ENCODE measurements at places on chromosomes 16 and 17.

DNA sequence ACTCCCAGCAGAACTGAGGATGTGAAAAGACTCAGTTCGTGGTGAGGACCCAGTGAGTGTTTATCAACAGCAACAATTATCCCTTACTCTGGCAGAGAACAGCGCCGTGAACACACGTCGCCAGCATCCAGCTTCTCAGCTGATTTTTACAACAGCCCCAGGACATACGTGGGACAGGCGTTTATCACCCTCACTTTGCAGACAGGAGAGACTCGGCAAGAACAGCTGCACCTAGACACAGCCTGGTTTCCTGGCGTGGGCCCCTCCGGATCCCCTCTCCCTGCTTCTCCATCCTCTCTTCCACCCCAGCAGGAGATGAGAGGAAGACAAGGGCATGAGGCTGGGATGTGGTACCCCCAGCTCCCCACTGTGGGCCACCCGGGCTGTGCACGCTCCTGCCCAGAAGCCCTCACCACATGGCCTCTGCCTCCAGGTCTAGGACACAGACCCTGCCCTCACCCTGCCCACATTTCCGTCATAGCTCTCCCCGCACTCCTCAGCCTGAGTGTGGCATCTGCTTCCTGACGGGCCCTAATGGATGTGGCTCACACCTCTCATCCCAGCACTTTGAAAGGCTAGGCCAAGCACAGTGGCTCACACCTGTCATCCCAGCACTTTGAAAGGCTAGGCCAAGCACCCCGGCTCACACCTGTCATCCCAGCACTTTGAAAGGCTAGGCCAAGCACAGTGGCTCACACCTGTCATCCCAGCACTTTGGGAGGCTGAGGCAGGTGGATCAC lies 17.5 kb downstream of the ABR start:
- DNase-seq: no peak

GRCh38 chr17:53896047-53896446 lies 73.3 kb downstream of the KIF2B start:
- no peak for DNase-seq

DNA sequence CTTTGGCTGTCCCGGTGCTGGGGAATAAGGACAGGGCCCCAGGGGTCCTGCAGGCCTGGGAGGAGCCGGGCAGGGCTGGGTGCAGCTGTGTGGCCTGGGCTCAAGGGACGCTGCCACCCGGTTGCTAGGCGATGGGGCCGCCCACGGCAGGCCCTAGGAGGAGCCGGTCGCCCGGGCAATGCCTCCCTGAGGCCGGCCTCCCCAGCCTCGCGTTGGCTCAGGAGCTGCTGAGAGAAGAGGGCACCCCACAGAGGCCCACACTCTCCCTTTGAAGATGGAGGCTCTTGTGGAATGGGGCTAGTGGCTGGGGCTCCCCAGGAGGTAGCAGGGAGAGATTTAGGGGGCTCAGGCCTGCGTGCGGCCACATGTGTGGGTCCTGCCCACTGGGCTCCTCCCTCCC lies at the start of gene CIBAR2:
Gene CIBAR2 (minus strand): TSS at position 109 of the 400 bp plus-strand sequence. CDS start 120 bp downstream, outside the sequence.
- no peak for DNase-seq

- DNase-seq: no peak
Measured at GRCh38 chr17:61053469-61053868, 346.2 kb upstream of the TBX2 start.

- DNase-seq: no peak
Measured at GRCh38 chr16:16175296-16175695, 48.0 kb downstream of the ABCC6 start.

DNA sequence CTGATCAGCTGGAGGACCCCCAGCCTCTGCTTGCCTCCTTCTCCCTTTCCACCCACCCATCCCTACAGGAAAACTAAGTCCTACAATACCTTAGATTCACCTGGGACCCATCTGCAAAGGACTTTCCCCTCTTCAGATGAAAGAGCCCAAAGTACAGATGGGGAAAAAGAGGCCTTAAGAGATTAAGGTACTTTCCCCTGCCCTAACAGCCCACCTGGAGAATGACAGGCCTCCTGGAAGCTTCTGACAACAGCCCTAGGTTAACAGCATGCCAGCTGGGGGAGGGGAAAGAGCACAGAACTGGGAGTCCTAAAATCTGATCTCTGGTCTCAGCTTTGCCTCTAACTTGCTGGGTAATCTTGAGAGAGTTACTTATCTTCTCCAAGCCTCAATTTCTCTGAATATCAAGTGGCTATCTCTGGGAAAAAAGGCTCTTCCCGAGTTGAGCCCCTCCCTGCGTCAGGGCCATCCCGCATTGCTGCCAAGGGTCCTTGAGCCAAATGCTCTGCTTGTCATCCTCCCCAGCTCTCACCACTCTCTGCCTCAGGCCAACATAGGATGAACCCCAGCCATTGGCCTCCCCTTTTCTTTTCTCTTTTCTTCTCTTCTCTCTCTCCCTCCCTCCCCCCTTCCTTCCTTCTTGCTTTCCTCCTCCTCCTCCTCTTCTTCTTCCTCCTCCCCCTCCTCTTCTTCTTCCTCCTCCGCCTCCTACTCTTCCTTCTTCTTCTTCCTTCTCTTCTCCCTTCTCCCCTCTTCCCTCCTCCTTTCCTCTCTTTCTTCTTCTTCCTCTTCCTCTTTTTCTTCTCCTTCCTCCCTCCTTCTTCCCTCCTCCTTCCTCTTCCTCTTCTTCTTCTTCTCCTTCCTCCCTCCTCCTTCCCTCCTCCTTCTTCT lies 22.5 kb upstream of the SP6 start:
- no peak for DNase-seq

DNA sequence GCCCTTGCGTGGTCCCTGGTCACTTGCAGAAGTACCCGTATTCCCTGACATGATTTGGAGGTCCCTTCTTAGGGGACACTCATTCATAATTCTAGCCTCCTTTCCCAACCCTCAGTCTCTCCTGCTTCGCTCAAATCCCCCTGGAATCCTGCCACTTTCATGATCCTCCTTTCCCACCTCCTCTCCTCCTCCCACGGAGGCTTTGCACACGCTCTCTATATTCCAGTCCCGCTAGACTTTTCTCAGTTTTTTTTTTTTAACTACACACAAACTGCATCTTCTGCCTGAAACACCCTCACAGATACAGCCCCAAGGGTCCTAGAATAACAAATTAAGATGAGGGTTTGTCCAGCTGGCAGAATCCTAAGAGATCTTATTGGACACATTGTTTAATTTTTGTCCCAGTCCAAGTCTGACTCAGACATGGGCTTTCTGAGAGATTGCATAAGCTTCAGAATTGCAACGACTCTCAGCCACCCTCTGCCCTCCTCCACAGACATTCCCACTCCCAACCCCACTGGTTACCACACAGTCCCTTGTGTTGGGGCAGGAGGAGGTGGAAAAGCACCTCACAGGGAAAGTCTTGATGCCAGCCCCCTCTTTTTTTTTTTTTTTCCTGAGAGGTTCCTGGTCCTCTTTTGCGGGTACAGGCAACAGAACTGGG lies 739.5 kb upstream of the EEF2KMT start:
- DNase-seq: no peak

- DNase-seq: no peak
Measured at GRCh38 chr17:68422821-68423220, 34.5 kb downstream of the WIPI1 start.

DNA sequence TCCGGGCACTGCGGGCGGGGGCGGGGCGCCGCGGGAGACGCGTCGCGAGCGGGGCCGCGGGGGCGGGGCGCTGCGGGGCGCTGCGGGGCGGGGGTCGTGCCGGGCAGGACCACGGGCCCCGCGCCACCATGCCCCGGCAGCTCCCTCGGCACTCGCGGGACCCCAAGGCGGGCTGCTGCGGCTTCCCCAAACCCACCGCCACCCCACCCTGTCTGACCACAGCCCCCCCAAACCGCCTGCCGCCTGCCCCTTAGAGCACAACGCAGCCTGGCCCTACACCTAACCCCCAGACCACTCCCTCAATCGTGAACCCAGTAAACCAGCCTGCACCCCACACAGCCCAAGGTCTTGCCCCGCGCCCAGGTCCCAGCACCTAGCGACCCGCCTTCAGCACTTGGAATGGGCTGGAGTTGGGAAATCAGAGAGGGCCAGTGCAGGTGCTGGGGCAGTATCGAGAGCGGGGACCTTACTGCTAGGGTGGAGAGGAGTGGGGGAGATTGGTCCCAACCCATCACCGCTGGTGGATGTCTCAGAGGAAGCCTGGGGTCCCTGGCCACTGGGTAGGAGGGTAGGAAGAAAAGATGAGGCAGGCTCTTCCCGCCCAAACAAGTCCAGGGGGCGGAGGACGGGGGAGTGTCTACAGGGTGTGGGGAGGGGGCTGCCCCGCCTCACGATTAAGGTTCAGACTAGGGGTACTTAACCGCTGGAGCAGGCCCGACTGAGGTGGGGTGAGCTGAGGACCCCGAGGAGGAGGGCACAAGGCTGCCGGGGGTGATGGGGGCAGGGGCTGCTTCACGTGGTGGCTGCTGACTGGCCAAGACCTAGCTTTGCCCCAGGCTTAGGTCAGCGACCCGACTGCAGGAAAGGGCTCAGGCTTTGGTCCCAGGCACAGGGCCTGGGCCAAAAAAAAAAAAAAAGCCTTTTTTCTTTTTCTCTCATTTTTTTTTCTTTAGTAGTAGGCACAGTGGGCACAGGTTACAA lies 539 bp upstream of the VAMP2 start:
- DNase-seq: no peak

DNA sequence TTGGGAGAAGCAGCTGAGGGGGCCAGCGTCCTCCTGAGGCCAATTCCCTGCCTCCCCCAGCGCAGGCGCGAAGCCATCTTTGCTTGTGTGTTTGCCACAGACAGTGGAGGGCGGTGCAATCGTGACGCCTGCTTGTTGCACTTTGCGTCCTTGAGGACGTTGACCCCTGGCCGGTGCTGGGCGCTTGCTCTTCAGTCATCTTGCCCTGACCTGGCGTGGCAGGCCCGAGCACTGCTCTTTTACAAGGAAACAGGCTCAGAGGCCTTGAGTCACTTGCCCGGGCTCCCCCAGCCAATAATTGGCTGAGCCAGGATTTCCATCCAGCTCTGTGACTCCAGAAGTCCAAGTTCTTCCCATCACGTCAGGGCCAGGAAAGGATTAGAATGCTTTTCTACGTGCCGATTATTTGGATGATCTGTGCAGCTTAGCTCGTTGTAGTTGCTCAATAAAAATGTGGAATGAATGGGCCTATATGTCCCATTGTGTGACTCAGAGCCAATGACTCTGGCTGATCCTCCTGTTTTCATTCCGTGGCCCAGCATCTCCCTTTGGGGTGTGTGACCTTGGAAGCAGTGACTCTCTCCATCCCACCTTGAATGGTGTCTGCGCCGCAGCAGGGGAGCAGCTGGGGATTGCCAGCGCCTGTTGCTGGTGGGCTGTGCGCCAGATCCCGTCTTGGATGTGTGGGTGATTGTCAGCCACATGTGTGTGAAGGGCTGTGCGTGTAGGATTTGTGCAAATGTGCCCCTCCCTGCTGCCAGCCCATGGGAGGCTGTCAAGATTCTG lies 214.1 kb downstream of the SEC14L1 start:
- no peak for DNase-seq

GRCh38 chr17:48024149-48025039 lies 13.2 kb downstream of the COPZ2 start:
- no peak for DNase-seq

- no peak for DNase-seq
Measured at GRCh38 chr16:86196687-86197391, 297.9 kb downstream of the IRF8 start.

GRCh38 chr17:38741921-38742410 lies 6.2 kb downstream of the PCGF2 start:
- no peak for DNase-seq

GRCh38 chr17:75130632-75131277 lies 787 bp downstream of the NT5C start:
- DNase-seq: no peak

DNA sequence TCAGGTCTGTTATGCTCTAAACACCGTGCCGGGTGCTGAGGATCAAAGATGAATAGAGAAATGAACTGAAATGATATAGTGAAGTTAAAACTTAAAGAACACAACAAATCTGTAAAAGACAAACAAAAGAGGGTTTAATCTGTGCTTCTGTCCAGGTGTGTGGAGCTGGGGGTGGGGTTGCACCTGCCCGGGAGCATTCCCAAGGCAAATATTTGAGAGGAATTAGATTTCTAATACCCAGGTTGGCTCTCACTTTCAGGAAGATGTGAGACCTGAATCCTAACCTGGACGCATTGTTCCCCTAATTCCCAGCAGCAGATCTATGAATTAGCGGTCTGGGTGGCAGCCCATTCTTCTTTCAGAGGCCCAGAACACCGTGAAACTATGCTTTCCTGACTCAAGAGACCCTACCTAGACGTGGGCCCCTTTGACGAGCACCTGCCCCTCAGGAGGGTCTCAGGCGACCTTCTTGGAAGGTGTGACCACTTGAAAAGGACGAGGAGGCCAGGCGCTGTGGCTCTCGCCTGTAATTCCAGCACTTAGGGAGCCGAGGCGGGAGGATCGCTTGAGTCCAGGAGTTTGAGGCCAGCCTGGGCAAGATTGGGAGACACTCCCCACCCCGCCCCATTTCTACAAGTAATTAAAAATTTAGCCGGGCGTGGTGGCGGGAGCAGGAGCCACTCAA lies 677 bp upstream of the RANGRF start:
- DNase-seq: no peak

- no peak for DNase-seq
Measured at GRCh38 chr17:57387575-57387974, 131.3 kb downstream of the MSI2 start.

DNA sequence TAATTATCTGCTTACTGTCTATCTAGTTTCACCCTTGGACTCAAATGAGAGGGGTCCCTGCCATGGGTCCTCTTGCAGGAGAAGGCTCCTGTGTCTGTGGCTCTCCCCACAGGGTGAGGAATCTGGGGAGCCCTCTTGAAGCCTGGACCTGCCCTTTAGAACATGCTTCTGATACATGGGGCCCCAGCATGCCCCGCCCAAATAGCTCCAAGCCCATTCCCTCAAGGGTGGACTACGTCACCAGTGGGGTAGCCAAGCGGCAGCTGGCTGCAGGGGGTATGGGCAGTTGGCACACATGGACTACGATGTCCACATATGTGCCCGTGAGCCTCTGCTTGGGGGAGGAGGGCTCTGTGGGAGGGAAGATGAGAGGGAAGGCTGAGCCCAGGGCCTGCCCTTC lies 39.3 kb downstream of the ARHGAP27 start:
- no peak for DNase-seq

DNA sequence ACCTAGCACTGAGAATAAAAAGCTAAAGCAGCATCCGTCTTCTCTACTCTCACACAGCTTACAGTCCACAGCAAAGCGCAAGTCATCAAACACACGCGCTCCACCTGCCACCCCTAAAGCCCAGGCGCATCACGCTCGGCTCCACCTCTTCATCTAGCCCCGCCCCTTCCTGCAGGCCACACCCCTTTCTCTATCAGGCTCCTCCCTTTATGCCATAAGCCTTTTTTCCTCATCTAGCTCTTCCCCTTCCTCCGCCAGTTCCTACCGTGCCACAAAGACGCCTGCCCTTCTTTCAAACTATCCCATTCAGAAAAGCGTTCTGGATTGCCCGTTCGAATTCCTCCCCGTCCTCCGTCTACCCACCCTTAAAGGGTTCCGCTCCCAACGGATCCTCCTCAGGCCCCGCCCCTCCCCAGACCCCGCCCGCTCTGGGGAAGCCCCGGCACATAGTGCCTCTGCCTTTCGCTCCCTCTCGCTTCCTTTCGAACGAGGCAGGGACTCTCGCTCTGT lies 417 bp downstream of the C16orf46 start:
- DNase-seq: peak; percentile 67

GRCh38 chr17:78789663-78790181 lies 7.6 kb upstream of the CYTH1 start:
- DNase-seq: no peak
